ENCODE measurements at places on chromosomes 2 and 18.

DNA sequence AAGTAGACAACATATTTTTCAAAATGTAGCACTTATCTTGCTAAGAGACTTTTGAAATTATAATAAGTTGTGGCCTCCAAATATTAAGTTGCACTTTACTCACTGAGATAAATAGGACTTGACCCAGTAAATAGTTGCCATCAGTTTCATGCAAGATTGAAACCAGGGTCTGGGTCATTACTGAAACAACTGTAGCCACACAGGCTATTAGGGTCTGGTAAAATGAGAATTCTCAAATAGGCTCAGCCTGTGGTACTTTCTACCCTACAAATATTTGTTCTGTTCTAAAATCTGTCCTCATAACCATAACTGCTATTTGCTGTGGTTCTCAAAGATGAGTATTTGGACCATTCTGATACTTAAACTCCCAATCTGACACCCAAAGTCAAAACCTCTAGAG, 115.4 kb upstream of the STK17B start:
- no peak for DNase-seq

GRCh38 chr2:180647621-180648020, 332.8 kb upstream of the UBE2E3 start:
- DNase-seq, result no peak

- no peak for DNase-seq
These were observed 189.6 kb downstream of the LRP1B start for GRCh38 chr2:141941210-141941714.

- no peak for DNase-seq
These were observed 159.3 kb downstream of the ACOXL start for GRCh38 chr2:110891626-110892025.

DNA sequence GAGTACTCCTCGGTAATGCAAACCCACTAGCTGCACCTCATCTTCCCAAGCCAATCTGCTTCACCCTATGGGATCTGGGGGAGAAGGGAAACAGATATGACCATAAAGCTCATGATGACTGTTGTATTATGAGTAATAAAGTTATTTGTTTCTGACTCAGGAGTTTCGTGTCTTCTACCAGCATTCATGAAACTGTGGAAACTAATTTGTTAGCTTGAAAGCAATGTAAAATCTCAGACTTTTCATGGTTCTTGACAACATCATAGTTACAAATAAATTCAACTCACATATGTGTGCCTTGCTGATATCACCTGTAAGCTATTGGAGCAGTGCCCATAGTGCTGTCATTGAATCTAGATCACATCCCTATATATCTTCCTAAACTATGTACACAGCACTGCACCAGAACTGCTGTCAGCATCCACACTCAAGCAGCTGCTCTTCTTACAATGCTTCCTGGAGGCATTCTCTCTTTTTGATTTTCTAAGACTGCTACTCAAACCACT, 135.6 kb upstream of the KYNU start:
- DNase-seq, result no peak

DNA sequence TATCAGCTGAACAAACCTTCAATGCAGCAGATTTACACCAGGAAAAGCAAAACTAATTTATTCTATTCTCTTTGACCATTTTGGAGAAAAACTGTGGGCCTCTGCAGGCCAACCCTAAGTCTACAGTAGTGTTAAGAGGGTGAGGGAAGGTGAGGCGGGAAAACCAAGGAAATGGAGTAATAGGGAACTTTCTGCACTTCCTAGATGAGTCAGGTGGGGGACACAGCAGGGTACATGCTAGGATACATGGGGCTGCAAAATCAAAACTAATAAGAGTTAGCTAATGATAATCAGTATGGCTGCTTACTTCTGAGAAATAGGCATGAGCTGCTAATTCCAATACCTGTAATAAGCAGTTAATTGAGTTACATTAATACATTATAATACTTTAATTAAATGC, 66.0 kb upstream of the PGAP1 start:
- no peak for DNase-seq

- no peak for DNase-seq
These were observed 30.7 kb upstream of the ERCC3 start for GRCh38 chr2:127324635-127325034.

- DNase-seq, result no peak
These were observed 49.2 kb downstream of the GBX2 start for GRCh38 chr2:236119003-236119402.

GRCh38 chr2:100045000-100045399, 97.4 kb downstream of the AFF3 start:
- DNase-seq, result no peak

- DNase-seq, result no peak
These were observed 32.7 kb upstream of the RUFY4 start for GRCh38 chr2:218036371-218036770.

- no peak for DNase-seq
These were observed 322.3 kb downstream of the TSN start for GRCh38 chr2:122077771-122078170.

DNA sequence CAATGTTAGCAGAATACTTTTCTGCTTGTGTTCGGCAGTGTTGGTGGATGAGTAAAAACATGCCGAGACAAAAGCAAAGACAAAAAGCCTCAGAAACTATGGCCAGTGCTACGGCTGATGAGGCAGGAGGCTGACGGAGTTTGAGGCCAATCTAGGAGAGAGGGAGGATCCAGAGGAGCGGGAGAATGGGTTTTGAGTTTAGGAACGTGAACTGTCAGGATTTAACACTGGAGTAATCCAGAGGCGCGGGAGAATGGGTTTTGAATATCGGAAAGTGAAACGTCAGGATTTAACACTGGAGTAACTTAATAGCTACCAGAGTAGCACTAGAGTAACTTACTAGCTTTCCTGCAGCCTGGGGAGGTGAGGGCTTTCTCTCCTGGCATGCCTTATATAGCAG, 37.4 kb downstream of the LYPD6B start:
- no peak for DNase-seq

DNA sequence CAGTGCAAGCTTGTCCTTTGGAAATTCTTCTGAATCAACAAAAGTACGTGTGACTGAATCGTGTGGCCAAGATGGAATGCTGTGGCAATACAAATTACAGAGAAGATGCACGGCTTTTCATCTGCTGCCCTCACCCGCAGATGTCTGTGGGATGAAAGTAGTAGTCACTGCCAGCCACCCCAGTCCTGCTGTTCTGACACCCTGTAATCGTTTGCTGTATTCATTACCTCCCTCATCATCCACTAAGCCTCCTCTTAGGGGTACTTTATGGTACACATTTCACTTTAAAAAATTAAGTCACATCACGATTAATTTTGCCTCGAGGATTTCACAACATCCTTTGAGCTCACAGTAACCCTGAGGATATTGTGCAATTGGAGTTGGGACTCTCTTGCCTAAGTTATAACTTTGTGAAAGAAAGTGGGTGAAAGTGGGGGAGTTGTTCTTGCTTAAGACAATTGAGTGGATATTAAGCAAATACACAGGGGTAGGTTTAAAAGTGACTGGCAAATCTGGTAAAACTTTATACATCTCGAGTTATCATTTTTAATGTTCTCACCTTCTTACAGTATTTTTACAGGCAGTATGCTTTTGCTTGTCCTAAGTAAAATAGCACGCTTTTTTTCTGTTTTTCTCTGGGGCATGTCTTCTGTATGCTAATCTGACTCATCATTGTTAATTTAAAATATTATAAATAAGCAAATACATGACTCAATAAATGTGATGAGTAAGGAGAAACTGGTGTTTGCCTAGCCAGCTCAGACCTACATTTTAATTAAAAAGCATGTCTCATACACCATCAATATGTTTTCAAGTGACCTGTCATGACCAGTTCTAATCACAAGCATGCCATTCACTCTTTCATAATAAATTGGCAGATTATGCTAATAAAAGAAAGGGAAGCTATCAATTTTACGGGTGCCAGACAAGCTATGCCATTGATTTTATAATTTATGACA, 680.9 kb downstream of the IRS1 start:
- no peak for DNase-seq

DNA sequence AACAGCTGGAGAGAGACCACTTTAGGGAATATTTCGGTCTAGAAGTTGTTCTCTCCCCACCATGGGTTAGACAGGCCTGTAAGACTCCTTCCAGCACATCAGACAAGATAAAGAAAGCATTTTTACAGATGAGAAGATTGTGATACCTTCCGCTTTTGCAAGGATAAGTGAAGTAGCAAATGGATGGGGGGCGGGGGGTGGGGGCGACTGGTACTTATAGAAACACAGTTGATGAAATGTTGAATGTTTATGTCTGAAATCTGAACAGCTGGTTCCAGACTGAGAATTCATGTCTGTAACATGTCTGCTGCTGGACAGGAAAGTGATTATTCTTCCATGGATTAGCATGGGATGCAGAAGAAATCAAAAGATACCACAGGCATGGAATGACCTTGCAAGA, 90.5 kb upstream of the FN1 start:
- DNase-seq, result no peak

GRCh38 chr2:60659026-60659425, 97.0 kb upstream of the PAPOLG start:
- DNase-seq, result no peak

DNA sequence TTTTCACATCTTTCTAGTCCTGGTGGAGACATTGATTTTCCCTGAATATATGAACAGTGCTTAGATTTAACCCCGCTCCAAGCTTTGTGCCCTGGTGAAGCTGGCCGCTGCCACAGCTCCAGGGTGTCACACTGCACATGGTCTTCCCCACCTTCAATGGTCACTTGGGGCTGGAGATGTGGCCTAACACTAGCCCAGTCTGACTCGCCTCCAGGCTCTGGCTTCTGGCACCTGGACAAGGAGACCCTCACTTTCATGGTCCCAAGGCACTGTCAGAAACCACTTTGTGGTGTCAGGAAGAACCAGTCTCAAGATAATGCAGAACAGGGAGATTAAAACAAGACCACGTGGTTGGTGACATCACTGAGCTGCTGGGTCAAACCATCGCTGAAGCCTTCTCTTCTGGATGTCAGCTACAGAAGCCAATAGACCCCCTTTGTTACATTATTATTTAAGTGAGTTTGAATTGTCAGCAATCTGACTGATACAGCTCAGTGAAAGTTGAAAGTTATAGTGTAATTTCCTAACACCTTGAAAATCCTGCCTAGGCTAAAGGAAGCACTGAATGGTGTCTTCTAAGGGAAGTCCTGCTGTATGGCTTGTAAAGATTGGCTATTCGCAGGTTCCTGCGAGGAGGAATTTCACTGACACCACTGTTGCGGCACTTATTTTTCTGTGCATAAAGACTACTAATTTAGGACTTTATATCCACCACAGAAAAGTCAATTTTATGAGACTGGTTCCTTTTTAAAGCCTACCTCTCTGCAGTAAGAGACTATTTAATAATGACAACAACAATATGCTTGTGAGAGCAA, 55.0 kb upstream of the CTDP1 start:
- no peak for DNase-seq

DNA sequence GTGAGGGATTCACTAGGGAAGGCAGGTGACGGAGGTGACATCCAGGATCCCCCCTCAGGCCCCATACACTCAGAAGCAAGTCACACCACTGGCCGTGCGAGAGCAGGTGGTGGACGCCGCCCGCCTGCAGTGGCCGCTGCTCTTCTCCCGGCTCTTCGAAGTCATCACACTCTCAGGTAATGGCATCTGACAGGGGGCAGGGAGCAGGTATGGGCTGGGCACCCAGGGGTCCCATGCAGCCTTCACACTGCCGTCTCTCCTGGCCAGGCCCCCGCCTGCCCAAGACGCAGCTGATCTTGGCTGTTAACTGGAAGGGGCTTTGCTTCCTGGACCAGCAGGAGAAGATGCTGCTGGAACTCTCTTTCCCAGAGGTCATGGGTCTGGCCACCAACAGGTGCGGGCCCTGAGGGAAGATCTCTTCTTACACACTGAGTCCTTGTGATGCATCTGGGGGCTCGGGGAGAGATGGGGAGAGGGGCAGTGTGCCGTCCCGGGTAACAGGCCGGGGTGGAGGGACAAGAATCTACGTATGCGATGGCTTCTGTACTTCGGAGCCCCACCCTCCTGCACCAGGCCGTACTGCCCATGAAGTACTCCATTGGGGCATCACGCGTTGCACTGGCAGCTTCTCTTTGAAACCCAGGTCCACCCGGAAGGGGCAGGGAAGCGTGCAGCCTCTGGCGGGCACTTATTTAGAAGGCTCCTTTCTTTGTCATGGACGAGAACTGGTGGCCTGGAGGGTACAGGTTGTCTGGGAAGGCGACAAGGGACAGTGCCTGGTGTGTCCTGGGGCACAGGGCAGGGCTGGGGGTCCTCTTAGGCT, 18.8 kb upstream of the GPR17 start:
- no peak for DNase-seq

- DNase-seq, result no peak
These were observed 49.7 kb downstream of the CYRIA start for GRCh38 chr2:16615687-16616615.

GRCh38 chr18:14776801-14777200, 28.8 kb downstream of the ANKRD30B start:
- DNase-seq, result no peak

GRCh38 chr2:26346454-26347053, at the start of gene ADGRF3:
Gene ADGRF3, minus strand, starts transcription at chr2:26346789. Its CDS starts 555 bp downstream, at chr2:26346234.
- no peak for DNase-seq

DNA sequence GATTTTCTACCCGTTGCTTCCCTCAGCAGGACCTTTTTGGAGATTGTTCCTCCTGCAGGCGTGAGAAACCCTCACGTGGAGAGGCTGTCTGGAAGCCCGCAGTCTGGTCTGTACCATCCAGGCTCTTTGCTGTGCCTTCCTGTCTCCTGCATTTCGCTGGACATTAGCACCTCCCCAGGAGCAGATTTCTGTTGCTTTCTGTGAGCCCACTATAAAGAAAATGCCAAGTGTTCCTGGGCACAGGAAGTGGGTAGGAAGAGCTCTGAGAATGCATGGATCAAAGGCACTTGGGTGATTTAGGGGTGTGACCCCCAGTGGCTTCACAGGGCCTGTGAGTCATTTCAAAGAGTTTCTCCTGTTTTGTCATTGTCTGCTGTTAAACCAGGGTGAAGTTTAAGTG, 27.3 kb downstream of the SPTBN1 start:
- no peak for DNase-seq

DNA sequence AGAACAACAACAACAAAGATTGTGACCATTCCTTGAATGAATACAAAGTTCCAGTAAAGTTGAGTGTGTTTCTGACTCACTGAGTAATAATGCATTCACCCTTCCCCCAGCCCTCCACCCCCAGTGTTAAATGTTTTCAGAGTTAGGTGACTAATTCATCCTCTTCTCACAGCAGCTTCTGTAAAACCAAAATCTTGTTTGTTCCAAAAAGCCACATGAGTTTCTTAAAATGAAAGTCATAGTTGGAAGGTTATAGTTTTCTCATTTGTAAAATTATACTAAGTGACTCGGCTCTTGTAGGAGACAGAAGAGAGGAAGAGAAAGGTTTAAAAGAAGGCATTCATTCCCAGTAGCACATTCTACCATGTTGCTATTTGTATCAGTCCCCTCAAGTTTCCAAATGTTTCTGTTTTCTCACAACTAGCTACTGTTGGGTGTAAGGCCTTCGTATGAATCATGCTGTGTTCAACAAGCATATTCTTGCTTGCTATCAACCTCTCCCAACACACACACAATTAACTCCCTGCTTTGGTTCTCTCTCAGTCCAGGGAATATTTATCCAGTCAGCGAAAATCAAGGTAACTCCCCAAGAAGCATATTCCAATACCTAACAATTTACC, 75.3 kb downstream of the MBD2 start:
- DNase-seq, result no peak

- no peak for DNase-seq
These were observed 164.7 kb downstream of the CCDC102B start for GRCh38 chr18:68962623-68963022.

Data from NCI-H2029 treated with DMSO at 0.1 percent for 48 hours (cell line).